CD4-positive, alpha-beta T cell treated with Interleukin-4 for 1 hour (primary cell): ENCODE measurements at places on chromosomes 11 and 22.

GRCh38 chr11:132242632-132243031 lies 872.2 kb downstream of the NTM start:
- DNase-seq, result no peak

- DNase-seq, result peak; percentile 9
These were observed 72.1 kb downstream of the LRRC32 start for GRCh38 chr11:76598426-76598839.

DNA sequence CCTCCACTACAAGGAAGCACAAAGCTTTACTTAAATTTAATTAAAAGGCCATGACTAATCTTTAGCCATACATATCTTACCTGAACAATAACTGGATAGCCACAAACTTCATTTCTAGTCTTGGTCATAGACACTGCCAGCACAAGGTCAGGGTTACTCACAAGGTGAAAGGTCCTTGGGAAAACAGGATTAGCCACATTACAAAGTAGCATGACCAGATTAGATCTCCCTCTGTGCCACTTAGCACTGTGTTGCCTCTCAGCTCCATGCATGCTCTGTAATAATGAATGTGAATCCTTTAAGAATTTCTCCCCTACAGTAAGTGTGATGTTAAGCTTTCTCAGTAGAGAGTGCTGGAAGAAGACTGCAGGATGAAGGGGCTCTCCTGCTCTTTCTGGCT lies 325.1 kb upstream of the MPPED2 start:
- DNase-seq, result no peak

GRCh38 chr11:26849036-26849435 lies 127.2 kb upstream of the SLC5A12 start:
- DNase-seq, result no peak

DNA sequence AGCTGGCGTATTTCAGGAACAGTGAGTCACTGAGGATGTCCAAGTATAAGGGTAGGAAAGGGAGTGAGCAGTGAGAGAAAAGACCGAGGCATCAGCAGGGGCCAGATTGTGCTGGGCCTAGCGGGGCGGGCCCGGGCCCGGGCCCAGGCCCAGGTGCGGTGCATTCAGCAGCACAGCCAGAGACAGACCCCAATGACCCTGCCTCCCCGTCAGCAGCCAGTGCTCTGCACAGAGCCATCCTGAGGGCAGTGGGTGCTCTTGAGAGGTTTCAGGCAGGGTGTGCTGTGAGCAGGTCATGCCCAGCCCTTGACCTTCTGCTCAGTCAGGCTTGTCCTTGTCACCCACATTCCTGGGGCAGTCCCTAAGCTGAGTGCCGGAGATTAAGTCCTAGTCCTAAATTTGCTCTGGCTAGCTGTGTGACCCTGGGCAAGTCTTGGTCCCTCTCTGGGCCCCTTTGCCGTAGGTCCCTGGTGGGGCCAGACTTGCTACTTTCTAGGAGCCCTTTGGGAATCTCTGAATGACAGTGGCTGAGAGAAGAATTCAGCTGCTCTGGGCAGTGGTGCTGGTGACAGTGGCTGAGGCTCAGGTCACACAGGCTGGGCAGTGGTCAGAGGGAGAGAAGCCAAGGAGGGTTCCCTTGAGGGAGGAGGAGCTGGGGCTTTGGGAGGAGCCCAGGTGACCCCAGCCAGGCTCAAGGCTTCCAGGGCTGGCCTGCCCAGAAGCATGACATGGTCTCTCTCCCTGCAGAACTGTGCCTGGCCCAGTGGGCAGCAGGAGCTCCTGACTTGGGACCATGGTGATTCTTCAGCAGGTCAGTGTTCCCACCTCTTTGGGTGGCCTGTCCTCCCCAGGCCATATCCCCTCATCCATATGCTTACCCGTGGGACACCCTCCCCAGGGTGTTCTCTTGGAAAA lies 2.1 kb downstream of the MYO7A start:
- no peak for DNase-seq

GRCh38 chr11:2316963-2317244 lies 15.1 kb downstream of the TSPAN32 start:
- DNase-seq, result no peak

DNA sequence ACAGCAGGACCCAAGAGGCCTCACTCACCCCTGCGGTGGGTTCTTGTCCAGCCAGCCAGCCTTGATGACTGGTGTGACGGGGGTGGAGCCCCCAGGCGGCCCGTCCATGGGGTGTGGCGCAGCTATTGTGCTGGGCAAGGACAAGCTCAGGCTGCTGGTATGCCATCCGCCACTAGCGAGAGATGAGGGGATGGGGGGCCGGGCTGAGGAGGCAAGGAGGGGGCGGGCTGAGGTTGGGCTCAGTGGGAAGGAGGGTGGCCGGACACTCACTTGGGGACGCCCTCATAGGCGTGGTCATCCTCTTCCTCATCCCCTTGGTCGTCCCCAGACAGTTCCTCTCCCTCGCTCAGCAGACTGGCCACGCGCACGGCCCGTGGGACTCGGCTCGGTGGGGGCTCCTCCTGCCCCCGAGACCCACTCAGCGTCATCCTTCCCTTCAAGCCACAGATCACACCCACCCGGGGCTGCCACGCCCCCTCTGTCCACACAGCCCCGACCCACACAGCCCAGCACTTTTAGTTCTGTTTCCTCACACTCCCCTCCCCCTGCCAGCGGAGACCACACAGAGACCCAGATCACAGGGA lies 38.0 kb upstream of the PDE2A start:
- peak; percentile 26 for DNase-seq

DNA sequence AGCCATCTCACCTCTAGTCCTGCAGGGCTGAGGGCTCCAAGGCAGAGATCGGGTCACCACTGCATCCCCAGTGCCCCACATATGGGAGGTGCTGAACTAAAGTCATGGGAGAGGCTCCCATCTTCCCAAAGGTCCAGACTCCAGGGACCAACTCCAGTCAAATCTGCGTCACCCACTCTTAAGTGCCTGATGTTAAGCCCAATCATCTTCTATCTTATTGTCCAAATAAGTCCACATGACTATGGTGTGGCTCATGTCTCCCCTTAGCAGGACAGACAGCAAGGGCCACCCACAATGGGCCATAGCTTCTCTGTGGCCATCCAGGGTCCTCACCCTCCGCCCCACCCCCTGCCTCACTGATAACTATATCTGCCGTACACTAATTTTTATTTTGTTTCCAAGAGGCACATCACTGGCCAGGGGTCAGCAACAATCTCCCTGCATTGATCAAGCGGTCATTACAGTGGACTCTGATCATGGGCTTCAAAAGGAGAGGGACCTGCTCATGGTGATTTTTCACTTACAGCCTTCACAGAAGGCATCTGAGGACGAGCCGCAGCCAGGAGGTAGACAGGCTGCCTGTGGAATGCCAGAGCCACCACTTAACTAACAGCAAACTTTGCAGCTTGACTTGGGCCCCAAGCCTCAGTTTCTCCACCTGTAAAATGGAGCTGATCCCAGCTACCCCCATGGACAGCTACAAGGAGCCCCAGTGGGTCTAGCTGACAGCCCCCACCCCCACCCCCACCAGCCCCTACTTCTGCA lies 23.3 kb downstream of the MYH9 start:
- DNase-seq, result no peak

DNA sequence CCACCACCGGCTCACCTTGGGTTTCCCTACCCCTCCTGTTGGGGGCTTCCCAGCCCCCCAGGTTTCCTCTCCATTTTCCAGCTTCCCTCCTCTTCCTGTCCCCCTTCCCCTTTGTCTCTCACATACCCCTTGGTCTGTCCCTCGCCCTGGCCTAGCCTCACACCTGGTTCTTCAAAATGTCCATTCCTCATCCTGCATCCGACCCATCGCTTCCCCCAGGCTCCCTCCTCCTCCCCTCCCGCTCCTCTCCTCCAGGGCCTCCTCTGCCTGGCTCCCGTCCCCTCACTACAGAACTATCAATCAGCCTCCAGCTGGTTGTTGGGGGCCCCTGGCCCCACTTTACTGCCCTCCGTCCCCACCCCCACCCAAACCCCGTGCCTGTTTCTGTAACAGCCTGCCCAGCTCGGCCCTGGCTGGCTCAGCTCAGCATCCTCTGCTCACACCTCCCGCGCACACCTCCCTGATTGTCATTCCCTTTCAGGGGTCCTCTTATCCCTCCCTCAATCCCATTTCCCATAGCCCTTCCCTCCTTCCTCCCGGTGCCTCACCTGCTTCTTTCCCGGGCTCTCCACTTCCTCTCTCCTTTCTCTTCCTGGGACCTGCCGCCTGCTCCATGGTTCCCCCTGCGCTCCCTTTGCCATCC lies 1.2 kb downstream of the CNIH2 start:
- DNase-seq, result no peak

GRCh38 chr22:46116491-46116958 lies 33.8 kb upstream of the PPARA start:
- DNase-seq, result peak; percentile 88

- DNase-seq, result peak; percentile 42
These were observed 22.0 kb upstream of the TLCD5 start for GRCh38 chr11:120303004-120303637.

DNA sequence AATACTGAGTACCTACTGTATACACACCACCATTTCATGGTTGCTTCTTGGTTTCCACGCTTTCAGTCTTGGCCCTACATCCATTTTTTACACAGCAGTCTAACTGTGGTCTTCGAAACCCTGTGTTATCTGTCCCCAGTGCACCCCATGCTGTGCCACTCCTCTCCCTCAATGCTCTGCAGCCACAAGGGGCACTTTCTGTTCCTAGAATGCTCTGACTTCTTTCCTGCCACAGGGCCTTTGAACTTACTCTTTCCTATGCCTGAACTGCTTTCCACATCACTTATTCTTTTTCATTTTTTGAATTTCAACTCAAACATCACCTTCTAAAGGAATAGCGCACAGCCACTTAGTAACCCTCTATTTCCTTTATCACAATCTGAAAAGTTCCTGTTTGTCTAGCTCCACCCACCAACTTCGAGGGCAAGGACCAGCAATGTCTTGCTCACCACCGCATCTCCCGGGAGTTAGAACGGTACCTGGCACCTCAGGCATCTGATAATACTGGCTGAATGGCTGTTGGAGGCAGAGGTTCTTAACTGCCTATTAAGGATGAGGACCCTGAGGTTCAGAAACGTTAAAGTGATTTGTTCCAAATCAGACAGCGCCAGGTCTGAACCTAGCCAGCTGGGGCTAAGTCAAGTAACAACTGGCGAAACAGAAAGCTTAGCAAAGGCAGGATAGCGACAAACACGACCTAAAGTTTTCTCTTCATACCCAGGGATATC lies 568 bp downstream of the ALG8 start:
- DNase-seq, result peak; percentile 13

DNA sequence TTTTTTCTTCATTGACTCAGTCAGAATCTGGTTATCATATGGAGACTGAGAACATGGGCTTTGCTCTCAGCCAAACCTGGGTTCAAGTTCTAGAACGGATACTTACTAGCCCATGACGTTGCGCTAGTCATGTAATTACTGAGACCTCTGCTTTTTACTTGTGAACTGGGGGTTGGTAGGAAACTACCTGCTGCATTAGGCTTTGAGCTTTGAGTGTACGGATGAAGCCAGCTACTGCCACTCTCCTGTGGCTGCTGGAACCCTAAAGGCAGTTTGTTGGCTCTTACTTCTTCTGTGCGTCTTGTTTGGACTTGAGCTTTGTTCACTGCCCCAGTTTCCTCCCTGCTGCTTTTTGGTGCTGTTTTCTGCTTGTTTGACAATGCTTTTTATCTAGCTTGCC lies 18.1 kb downstream of the PPP6R2 start:
- DNase-seq, result no peak

- peak; percentile 55 for DNase-seq
These were observed at the start of gene MICAL3 for GRCh38 chr22:18024276-18024939. Gene MICAL3 (minus strand): TSS chr22:18024561. CDS start chr22:17906812, 117,749 bp downstream.
